M059J (cell line): ENCODE measurements at places on chromosomes 7 and 10.

DNA sequence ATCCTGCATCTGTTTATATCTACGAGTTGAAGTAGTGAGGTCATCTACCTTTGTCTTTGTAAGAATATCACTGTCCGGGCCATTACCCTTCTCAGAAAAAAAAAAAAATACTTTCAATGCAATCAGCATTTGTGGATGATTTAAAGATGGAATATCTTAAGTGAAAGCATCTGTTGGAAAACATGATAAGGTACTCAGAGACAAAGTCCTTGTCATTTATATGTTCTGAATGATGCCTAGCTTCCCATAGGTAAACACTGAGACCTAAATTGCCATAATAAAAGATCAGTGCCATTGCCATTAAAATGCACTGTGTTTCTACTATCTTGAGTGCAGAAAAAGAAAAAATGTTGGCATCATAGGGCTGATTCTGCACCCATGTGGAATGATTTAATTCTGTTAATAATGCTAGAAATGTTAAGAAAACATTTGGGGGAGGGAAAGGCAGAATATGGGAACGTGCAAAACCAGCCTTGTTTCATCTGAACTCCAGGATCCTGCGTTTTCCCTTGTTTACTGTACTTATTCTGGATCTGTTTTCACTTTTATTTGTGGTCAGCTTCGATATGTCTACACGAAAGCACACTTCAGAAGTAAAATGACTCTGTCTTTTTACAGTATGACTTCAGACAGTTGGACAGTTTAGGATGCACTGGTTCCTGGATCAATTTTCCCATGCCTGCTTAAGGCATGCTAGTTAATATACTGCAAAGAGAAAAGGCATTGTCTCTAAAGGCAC is 669.8 kb downstream of the SUGCT start:
- peak; percentile 49 for DNase-seq

GRCh38 chr7:20350518-20350951 is 19.8 kb downstream of the ITGB8 start:
- DNase-seq = peak; percentile 54

DNA sequence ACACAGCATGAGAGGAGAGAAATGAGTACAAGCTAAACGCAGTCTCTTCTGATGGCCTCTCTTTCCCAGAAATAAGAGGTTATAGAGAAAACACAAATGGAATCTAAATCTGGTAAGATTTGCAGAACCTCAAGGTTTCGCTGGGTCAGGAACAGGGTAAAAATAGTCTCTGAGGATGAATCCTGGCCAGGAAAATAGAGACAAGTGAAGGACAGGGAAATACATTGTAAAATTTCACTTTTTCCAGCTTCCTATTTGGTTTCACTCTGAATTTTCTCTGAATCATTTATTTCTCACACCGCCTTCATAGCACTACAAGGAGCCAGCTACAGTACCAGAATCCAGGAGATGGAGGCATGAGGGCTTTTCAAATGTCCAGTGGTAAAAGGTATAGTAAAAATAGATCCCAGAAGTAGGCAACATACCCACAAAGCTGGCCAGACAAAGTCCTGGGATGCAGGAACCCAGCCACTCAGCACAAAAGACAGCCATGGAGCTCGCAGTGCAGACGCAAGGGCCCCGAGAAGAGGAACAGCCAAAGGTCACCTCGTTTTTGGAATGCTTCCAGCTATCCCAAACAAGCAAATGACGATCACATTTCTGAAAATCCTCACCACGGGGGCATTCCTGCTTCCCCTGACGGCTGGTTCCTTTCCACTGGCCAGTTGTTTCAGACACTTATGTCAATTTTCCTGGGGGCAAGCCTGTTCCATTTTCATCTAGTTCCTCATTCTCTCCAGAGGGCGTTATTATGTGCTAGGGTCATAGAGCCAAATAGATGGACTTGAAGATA is 21.5 kb upstream of the IKZF1 start:
- no peak for DNase-seq

- DNase-seq = no peak
Measured at GRCh38 chr7:77664715-77665114, 31.5 kb upstream of the RSBN1L start.

DNA sequence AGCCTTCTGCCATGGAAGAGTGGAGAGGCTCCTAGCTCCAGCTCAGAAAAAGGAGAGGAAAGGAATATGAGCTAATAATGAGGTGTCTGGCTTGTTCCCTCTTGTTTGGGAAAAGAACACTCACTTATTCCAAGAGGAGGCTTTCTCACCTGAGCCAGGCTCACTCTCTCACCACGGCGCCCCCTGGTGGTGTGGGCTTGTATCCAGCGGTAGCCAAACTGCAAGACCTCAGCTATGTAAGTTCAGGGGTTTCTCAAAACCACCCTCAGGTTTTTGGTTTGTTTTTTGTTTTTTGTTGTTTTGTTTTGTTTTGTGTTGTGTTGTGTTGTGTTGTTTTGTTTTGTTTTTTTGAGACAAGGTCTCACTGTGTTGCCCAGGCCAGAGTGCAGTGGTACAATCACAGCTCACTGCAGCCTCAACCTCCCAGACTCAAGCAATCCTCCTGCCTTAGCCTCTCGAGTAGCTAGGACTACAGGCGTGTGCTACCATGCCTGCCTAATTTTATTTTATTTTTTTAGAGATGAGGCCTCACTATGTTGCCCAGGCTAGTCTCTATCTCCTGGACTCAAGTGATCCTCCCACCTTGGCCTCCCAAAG is 124.0 kb downstream of the TMEM130 start:
- DNase-seq = peak; percentile 61

DNA sequence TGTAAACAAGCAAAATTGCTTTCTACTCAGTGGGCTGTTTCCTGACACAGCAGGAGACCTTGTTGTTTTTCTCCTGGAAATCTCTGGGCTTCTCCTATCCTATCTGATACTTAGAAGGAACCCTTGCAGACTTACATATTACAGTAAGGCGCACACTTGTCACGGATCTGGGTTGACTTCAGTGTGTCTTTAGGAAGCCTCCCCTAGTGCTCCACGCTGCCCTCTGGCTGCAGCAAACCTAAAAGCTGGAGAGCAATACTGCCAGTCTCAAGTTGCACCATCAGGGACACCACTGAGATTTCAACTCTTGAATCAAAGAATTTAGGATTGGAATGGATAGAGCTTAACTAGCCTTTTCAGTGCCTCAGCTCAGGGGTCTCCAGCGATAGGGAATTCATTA is 495.3 kb downstream of the LRMDA start:
- peak; percentile 61 for DNase-seq

DNA sequence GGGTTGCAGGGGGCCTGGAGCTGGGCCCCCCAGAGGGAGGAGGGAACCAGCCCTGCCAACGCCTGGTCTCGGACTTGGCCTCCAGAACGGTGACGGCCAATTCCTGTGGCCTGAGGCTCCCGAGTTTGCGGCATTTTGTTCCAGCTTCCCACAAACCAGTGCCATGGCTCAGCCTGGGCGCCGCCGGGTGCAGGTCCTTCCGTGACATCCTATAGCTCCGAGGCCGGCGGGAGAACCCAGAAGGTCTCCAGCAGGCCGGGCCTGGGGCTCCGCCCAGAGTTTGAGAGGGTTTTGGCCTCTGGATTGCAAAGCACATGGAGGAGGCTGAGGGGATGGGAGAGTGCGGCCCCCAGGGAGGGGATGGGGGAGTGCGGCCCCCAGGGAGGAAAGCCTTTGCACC is 92.6 kb downstream of the UNCX start:
- peak; percentile 9 for DNase-seq

GRCh38 chr7:37709631-37710509 is 26.3 kb downstream of the GPR141 start:
- no peak for DNase-seq

DNA sequence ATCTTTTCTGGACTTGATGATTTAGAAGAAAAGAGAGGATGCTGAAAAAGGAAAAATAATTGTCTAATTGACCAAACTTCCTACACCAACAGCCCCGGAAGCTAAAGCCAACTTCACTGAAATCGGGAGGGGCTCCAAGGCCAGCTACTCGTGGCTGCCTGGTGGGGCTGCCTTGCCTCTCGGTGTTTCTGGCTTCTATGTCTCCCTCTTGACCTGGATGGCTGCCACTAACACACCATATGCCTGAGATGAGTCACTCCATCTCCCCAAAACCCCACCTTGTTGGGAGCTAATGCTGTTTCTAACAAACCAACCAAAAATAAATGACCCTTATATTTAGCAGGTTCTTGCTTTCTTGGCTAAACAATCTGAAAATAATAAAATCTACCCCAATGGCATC is 87.6 kb upstream of the AFAP1L2 start:
- DNase-seq = peak; percentile 57

DNA sequence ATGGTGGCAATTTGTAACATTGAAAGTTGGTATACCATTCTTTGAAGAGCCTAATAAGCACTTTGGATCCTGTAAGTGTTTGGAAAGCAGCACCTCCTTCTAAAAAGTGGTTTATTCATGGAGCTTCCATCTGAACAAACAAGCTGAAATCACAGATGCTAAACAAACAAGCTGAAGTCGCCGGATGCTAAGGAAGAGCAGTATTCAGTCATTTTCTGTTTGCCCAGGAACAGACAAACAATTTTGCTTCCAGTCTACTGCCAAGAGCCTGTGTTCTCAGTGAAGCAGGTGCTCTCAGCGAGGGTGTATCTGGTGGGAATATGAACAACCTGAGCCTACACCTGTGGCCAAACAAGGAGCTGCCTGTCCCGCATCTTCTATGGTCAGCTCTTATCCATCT is 6.3 kb downstream of the COL28A1 start:
- no peak for DNase-seq
